ENCODE measurements at places on chromosomes 5 and 9.

GRCh38 chr9:131773911-131774379 lies 34.1 kb upstream of the RAPGEF1 start:
- no peak for DNase-seq

- DNase-seq, result no peak
Observed at GRCh38 chr9:70529377-70529776, 114.9 kb upstream of the KLF9 start.

DNA sequence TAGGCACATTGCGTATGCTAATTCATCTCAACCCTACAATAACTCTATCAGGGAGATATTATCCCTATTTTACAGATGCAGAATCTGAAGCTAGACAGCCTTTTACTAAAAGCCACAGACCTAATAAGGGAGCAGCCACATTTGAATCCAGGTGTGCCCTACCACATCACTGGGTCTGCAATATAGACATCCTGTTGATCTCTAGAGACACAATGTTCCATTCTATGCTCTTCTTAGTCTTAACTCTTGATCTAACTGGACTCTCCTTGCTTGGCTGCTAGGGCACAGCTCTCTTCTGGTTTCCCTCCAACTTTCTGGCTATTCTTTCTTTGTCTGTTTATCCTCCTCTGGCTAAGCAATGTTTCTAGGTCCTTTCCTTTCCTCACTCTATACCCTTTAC lies 1.4 kb upstream of the SPATA6L start:
- peak; percentile 33 for DNase-seq

DNA sequence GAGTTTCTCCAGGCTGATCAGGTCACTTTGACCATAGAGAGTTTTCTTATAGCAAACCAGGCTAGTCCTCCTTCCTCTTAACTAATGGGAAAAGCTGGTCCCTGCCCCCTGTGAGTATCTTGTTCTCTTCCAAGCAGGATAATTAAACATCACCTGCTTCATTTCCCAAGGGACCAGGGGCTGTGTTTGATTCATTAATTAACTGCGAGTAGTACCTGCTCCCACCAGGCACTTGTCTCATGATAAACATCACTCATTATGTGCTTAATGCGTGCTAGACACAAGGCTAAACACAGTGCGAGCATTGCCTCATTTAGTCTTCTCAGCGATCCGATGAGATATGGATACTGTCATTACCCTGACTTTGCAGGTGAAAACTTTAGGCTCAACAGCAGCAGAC lies 1.7 kb upstream of the FAM163B start:
- no peak for DNase-seq

- DNase-seq, result no peak
Observed at GRCh38 chr5:124544366-124545055, 201.9 kb downstream of the ZNF608 start.

Data from CD4-positive, alpha-beta T cell treated with Interleukin-6 at 100 ng/mL for 8 hours (primary cell).